ENCODE measurements at places on chromosomes 5 and 9.

DNA sequence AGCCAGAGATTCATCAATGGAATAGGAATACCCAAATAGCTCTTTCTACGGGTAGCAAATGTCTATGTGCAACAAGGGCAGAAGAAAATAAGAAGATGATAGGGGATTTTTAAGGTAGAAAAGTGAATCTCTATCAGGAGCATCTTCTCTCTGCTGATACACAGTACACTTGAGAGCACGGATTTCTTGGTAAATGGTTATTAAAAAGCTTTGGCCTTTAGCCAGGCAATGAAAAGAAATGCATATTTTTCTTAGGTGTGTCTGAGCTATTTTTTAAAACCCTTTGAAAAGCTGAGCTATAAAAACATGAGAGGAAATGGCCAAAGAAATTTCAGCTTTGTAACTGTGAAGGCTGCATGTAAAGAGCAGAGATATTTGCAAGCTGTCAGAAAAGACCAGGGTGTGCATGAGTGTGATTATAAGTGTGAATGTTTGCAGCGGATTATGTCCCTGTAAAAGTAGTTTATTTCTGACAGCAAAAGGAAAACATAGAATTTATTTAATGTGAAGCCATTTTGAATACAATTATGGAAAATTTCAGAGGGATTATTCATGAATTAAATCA, 487.1 kb upstream of the PIK3R1 start:
- DNase-seq, result no peak

DNA sequence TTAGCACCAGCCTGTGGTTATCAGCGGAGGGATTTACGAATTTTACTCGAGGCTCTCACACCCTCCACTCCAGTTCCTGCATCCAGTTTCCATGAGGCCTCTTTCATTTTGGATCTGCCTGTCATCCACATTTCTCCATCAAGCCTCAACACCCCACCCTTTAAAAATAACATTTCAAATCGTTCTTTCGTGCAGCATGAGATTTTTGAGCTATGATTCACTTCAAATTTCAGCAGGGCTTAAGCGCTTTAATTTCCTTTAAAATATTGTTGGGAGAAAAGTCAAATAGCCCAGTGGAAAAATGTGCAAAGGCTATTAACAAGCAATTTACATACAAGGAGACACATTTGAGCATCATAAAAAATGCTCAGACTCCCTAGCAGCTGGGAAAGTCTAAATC, 103.2 kb downstream of the MSX2 start:
- no peak for DNase-seq

DNA sequence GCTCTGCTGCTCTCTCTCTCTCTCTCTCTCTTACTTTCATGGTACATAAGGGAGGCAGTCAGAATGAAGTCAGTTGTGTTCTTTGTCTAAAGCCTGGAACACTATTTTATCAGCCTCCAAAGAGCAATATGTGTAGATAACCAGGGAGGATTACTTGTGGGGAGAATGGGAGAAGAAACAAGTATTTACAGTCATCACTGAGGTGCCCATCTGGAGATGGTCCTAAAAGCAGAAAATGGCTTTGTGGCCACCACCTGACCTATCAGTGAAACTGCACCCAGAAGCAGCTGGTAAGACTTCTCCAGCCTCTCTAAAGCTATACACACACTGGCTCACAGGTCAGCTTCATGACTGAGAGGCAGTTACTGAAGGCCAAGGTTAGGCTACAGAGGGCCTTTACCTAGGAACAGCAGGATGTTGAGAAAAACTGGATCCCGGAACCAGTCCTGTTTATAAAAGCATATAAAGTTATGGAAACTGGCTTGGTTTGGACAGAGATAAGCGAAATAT, 75.1 kb downstream of the MRPS27 start:
- peak; percentile 25 for DNase-seq

- no peak for DNase-seq
Observed at GRCh38 chr9:96892131-96892530, 36.5 kb upstream of the NUTM2G start.

GRCh38 chr5:116406306-116407041, 168.1 kb downstream of the SEMA6A start:
- no peak for DNase-seq

GRCh38 chr9:14462950-14463349, 149.0 kb upstream of the NFIB start:
- DNase-seq, result no peak

DNA sequence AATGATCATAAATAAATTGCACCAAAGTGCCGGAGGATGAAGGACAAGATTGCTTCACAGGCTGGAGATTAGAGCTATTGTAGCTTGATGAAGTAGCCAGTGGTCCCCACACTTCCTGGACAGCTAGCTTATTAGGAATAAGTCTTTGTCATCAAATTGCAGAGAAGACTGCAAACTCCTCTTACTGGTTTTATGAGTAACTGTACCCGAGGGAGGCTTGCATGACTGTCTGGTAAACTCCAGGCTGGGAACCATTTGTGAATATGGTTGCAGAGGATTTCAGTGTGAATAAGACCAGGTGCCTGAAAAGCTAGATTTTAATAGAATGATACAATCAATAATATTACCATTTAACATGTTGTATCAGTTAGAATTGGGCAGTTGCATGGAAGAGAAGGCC, 36.5 kb upstream of the SEMA5A start:
- no peak for DNase-seq

DNA sequence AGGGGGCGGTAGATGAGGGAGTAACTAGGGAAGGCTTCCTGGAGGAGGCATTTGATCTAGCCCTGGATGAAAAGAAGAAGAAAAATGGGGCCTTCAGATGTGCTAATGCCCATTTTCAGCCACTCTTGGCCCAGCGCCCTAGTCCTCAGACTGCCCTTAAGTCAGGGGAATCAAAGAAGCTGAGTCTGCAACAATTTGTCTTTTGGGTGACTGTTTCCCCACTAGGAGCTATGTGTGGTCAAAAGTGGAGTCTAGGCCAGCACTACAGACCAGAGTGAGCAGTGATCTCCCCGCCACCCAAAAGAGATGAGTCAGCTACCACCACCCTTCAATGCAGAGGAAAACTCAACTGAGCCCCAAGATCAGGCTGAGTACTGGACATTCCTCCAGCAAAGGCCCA, 542.1 kb downstream of the BNC2 start:
- DNase-seq, result no peak

DNA sequence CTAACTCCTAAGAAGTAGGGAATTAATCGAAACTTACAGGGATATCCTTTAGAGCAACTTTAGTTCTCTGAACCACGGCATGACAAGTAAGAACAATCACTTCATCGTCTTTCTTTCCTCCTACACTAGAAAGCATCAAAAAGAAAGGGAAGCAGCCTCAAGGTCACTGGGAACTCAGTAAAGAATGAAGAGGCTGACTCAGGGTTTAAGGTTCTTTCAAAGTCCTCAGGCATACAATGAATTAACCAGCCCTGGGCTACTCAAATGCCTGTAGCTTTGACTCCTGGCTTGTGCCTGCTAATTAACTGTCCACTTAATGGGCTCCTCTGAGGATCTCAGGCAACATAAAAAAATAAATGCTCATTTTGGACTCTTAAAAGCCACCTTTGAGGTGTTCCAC, 102.0 kb downstream of the TRIM32 start:
- DNase-seq, result no peak

- DNase-seq, result no peak
Observed at GRCh38 chr5:62093411-62093810, 212.6 kb upstream of the KIF2A start.

- DNase-seq, result no peak
Observed at GRCh38 chr9:131228988-131229387, 47.3 kb downstream of the FAM78A start.

- DNase-seq, result no peak
Observed at GRCh38 chr9:133850937-133851336, 112.8 kb upstream of the SARDH start.

- DNase-seq, result peak; percentile 24
Observed at GRCh38 chr5:52989025-52989780, at the start of gene ITGA2. Gene ITGA2, plus strand, starts transcription at chr5:52989352. Its CDS starts 117 bp downstream, at chr5:52989469.

DNA sequence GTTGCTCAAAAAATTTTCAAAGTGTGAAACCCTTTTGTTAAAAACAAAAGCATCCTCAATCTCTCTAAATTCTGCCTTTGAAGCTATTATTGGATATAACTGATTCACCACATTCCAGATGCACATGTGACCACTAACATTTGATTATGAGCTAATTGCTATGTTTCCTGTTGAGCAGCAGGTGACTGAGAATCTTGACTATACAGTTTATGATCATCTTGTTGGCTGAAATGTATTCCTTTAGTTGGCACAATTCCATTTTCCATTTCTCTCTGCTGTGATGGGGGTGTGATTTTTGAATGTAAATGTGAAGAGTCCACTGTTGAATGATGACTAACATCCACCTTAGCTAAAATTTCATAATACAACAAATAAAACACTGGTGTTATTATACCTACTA, 10.7 kb downstream of the LYSMD3 start:
- DNase-seq, result no peak

GRCh38 chr5:179113945-179114641, 53.9 kb downstream of the ZNF354C start:
- no peak for DNase-seq

DNA sequence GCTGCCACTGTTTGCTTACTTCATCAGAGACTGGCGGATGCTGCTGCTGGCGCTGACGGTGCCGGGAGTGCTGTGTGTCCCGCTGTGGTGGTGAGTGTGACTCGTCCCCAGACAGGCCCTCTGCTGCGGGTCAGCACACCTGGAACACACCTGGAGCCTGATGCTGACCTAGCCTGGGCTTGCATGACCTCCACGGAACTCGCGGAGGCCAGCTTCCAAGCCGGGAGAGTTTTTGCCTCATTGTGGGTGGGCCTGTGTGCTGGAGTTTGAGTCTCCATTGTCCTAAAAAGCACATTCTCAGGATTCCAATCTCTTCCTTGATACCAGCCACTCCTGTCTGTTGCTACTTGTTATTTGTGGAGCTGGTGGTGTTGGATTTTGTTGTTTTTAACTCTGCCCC, 28.1 kb downstream of the SLC22A4 start:
- no peak for DNase-seq

GRCh38 chr9:86275962-86276361, 6.4 kb downstream of the ISCA1 start:
- no peak for DNase-seq

DNA sequence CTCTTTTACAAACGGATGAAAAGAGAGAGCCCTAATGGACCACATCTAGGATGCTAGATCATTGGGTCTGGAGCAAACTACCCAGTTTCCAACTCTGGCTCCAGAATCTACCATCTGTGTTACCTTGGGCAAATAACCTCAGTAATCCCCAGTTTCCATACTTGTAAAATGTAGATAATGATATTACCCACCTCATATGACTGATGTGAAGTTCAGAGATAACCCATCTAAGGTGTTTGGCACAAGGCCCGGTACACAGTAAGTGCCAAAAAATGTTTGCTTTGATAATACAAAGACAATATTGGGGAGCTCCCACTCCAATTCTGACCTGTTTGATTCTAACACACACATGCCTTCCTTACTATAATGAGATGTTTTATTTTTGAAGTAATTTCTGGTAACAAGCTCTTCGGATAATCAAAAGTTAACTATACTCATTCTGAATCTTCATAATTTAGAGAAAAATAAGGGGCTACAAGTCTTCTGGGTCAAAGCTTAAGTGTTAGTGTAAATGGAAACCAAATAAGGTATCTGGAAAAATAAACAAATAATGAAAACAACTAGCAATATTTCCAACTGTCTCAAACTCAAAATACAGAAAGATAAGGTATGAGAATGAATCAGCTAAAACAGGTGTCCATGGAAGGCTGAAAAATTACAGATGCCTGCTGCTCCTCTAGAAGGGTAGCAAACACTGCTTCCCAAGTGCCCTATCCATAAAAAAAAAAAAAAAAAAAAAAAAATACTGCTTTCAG, 30.4 kb downstream of the ELL2 start:
- DNase-seq, result no peak

GRCh38 chr5:169706071-169706470, 69.0 kb downstream of the DOCK2 start:
- no peak for DNase-seq

Measured in CD8-positive, alpha-beta T cell (primary cell).